Caco-2 (cell line): ENCODE measurements at places on chromosomes 7 and 10. TPM values are rescaled to one million over a fixed set of nuclear protein-coding genes. Genes with fewer than 3 reads are reported as not detected.

Gene PRKG1
- total RNA-seq: 0.09 and 0.12 TPM in 2 replicates

Gene C10orf90
- not detected in 2 replicates for total RNA-seq

Gene ZNF33A
- 33.9 and 36.3 TPM in 2 replicates for total RNA-seq

Gene RBP3
- total RNA-seq: not detected in 2 replicates

Gene FAM204A
- 63.7 and 68.7 TPM in 2 replicates for total RNA-seq

Gene MRC1
- total RNA-seq: 0.05 TPM in 2 replicates

Gene CACNA2D1
- not detected in 2 replicates for total RNA-seq

Gene FAM171A1
- 26.3 and 27.9 TPM in 2 replicates for total RNA-seq

Gene SLC16A12
- not detected in 2 replicates for total RNA-seq

Gene ACHE
- 16.5 and 19.0 TPM in 2 replicates for total RNA-seq

Gene ATP6V1F
- 162 and 168 TPM in 2 replicates for total RNA-seq

Gene TMEM270
- not detected in 2 replicates for total RNA-seq

Gene PNLIP
- total RNA-seq: not detected in 2 replicates

Gene ELFN1
- 2.3 TPM in 2 replicates for total RNA-seq

Gene FBXO24
- total RNA-seq: 1.4 and 1.5 TPM in 2 replicates

Gene NSMCE4A
- 106 and 111 TPM in 2 replicates for total RNA-seq

Gene PLEKHS1
- not detected in 2 replicates for total RNA-seq

Gene OR2A1
- not detected in 2 replicates for total RNA-seq

Gene EMX2
- total RNA-seq: 4.7 and 4.9 TPM in 2 replicates

Gene ETV1
- 0.30 and 0.52 TPM in 2 replicates for total RNA-seq

Gene GRM3
- not detected in 2 replicates for total RNA-seq

Gene FEZF1
- total RNA-seq: not detected in 2 replicates

Gene EPHB6
- total RNA-seq: 2.7 and 3.9 TPM in 2 replicates

Gene TFEC
- 38.3 and 45.1 TPM in 2 replicates for total RNA-seq

Gene NPTX2
- not detected in 2 replicates for total RNA-seq

Gene UBE2D1
- total RNA-seq: 35.1 and 39.7 TPM in 2 replicates

Gene SLIT1
- total RNA-seq: 0.41 and 0.42 TPM in 2 replicates

Gene SLC26A3
- total RNA-seq: 0.79 and 2.0 TPM in 2 replicates

Gene PON2
- 140 and 141 TPM in 2 replicates for total RNA-seq

Gene PNLIPRP1
- total RNA-seq: not detected in 2 replicates

Gene MBL2
- total RNA-seq: 0.20 and 0.46 TPM in 2 replicates

Gene HGF
- not detected in 2 replicates for total RNA-seq

Gene MRPL32
- total RNA-seq: 61.6 and 63.6 TPM in 2 replicates

Gene CHST3
- total RNA-seq: 40.9 and 46.0 TPM in 2 replicates

Gene FUOM
- 108 and 119 TPM in 2 replicates for total RNA-seq

Gene TMEM176A
- total RNA-seq: 38.7 and 49.6 TPM in 2 replicates

Gene TAF3
- total RNA-seq: 28.9 and 30.6 TPM in 2 replicates

Gene BLOC1S2
- 51.9 and 52.8 TPM in 2 replicates for total RNA-seq

Gene ANKRD30A
- 0.14 TPM in 1 of 2 replicates, not detected in the other for total RNA-seq
